ENCODE measurements at places on chromosomes 2 and 18.
A peak's percentile ranks its signal among the peaks of the same experiment; 100 is the strongest.

DNA sequence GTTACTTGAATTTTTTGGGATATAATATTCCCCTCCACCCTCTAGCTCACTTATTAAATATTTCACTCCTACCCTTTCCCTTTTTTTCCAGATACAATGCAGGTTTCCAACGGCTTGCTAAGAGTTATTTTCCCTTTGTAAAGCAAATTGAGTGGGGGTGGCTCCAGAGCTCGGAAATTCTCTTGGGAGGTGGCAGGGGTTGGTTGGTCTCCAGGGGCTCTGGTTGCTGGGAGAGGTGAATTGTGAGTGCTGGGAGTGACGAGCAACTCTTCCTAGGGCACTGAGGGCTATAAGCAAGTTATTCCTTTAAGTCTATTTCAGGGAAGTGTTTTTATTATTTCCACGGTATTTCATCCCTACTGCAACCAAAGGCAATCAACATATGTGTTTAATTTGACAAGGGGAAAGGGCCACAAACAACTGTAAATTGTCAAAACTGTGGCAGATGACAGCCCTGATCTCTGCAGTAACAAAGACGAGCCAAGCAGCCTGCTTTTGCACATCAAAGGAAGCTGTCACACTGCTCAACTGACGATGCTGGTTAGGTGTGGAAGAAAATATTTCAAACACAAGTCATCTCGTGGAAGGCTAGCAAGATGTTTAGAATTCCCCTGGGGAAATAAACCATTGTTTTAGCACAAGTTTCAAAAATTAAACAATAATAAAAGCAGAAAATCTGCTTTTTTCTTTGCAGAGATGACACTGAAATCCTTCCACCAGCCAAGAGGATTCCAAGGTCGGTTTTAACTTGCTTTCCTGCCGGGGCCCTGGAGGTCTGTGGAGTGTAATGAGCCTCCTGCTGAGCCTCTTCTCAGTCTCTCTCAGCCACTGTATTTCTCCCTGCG, 34.8 kb upstream of the ASXL2 start:
- DNase-seq: no peak

DNA sequence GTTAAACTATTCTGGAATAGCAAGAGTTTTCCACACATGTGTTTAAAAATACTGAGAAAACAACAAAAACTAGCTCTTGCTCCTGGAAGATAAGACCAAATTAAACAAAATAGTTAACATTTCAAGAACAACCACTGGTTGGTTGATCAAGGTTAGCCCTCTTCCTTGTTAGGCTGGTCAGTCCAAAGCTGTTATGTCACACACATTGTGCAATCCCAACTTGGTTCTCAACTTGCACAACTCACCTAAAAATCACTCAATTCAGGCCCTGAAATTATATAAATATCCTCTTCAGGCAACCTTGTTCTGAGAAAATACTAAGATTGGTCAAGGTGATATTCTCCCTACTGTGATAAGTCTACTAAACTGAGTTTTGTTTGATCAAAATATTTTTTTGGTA, 169.7 kb upstream of the LRP1B start:
- no peak for DNase-seq

DNA sequence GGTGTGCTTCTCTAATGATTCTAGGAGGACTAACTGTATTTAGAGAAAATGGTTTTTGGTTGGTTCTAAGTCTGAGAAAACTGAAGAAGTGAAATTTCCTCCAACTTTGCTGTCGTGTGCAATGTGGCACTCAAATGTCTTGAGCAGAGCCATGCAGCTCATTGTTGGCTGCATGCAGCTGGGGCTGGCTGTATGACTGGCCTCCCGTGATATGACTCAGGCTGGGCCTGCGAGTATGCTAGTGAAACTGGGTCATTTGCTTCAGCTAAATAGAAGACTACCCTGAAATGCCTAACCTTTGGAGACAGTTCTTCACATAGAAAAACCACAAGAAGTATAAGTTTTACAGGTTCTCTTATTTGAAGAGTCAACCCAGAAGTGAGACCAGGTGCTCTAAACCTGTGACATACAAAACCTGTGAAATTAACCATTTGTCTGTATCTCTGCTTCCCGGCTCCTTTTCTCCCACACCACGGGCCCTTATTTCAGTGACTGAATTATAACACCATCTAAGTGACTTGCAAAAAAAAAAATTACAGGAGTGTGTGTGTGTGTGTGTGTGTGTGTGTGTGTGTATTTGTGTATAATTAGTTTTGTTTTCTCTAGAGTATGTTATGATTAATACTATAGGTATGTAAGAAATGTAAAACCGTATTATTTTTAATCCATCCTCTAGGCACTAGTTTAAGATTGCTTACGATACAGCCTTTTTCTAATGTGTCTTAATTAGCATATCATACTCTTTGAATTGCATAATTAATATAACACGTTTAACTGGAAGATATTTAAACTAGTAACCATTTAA, 15.9 kb downstream of the POLI start:
- peak; percentile 55 for DNase-seq

DNA sequence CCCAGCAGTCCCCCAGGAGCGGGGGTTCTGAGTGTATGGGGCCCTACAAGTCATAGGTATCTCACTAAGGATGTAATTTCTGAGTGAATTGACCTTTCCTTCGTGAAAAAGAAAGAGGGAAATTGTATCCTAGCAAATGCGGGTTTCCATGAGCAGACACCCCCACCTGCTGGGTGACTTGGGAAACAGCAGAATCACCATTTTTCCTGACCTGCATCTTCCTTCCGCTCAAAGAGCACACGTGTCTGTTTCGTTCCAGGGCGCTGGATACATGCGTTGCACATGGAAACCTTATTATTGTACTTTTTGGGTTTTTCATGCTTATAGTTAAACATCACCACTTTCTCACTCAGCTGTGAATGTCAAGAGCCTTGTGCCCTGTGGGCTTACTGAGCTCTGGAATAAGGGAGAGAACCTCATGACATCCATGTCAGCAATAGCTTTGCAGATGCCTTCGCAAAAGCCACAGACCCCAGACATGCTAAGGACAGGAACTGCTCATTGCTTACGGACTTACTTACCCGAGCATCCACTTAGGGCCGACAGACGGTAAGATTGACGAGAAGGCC, 132.8 kb downstream of the TPO start:
- no peak for DNase-seq

DNA sequence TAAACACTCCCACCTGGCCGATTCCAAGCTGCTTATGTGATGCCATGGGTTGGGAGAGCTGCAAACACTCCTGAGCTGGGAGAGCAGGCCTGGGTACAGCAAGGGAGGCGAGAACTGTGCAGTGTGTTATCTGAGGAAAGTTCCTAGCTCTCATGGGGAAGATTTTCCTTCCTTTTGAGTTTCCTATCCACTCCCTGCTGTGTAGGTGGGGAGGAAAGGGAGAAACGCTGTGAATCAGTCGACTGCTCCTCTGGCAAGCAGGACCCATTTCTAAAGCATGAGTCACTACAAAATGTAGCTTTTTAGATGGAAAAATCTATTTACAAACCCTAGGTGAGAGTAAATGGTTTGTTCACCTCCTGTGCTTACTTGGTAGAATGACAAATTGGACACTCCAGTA, 80.4 kb downstream of the SH3RF3 start:
- DNase-seq: no peak

- DNase-seq: no peak
These were observed 4.8 kb downstream of the NEU4 start for GRCh38 chr2:241813644-241814392.

GRCh38 chr18:31574359-31574758, 17.3 kb upstream of the TTR start:
- DNase-seq: no peak

- no peak for DNase-seq
These were observed 181.6 kb upstream of the HS6ST1 start for GRCh38 chr2:128500138-128500800.

- no peak for DNase-seq
These were observed 196.5 kb downstream of the SATB2 start for GRCh38 chr2:199261239-199261638.

- DNase-seq: no peak
These were observed 3.8 kb downstream of the MRPL30 start for GRCh38 chr2:99184811-99185210.

DNA sequence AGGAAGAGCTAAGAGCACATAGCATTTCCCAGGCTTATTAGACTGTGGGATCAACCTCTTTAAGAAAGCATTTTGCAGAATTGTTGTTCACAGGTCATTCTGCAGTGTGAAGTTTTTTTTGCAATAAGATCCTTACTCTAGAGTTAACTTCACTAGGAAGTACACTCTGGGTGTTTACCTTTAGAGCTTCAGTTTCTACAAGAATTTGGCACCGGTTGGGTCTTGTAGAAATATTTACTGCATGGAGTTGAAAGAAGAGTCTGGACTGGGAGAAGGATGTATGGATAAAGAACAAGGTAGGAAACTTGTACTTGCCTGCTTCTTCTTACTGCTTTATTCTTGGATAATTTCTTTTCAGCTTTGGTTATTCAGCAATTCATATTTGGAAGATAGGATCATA, 944.9 kb upstream of the GYPC start:
- no peak for DNase-seq

DNA sequence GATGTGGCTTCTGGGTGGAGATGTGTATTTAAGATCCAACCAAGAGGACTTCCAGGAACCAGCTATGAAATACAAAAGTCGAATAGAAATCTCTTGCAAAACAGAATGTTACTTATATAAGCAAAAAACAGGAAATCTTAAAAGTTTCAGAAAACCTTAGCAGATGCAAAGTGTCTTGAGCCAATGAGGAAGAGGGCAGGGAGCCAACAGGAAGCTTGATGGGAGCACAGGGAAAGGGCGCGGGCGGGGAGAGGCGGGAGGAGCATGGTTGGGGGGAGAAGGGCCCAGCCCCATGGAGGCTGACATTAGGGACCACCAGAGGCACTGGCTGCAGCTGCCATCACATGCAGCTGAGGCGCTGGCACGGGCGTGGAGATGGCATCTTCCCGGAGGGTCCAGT, 203.3 kb downstream of the SNTG2 start:
- no peak for DNase-seq

- no peak for DNase-seq
These were observed 630.1 kb upstream of the PIK3C3 start for GRCh38 chr18:41324934-41325333.

DNA sequence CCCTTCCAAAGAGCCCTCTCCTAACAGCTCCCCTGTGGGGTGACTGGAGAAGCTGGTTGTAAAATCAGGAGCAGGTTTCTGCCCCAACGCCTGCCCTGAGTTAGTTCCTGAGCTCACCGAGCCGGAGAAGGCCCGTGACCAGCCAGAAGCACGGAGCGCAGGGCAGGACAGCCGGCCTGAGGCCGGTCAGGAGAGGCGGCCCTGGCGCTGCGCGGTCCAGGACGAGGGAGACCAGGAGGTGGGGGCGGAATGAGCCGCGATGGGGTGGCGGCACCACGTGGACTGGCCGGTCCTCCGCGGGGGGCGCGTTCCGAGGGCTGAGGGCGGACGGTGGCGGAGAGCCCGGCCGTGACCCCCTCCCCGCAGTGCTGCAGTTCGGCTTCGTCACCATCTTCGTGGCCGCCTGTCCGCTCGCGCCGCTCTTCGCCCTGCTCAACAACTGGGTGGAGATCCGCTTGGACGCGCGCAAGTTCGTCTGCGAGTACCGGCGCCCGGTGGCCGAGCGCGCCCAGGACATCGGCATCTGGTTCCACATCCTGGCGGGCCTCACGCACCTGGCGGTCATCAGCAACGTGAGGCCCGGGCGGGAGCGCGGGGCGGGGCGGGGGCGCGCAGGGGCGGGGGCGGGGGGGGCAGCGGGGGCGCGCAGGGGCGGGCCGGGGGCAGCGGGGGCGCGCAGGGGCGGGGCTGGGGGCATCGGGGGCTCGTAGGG, 29.0 kb downstream of the ANO7 start:
- DNase-seq: peak; percentile 68

DNA sequence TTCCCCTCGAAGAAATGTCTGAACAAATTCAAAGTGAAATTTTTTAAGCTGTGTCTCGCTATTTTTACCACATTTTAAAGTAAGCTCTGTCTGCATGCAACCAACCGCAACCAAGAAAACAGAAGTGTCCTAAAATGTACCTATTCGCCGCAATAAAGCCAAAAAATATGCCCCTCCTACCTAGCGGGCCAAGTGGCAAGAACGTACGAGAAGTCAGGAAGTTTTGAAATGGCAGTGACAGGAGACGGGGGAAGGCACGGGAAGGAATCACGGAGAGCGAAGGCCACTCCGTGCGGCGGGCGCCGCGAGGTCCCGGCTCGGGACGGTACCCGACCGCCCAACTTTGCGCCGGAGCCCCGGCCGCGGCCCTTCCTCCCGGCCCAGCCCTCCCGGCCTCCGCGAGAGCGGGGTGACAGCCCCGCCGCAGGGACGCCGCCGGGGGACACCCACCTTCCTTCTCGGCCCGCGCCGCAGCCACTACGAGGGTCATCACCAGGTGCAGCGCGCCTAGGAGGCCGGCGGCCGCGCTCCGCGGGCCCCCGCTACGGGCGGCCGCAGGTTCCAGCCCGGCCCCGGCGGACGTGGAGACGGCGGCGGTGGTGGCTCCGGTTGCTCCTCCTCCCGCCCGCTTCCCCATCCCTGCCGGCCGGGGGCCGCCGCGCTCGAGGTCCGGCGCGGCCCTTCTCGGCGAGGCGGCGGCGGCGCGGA, 568 bp downstream of the TMEM131 start:
- DNase-seq: no peak
